Smooth muscle cell of trachea (primary cell): ENCODE measurements at places on chromosomes 7 and 10. TPM values are rescaled to one million over a fixed set of nuclear protein-coding genes. Genes with fewer than 3 reads are reported as not detected.

The BLNK gene
- total RNA-seq = 0.17 TPM in 1 of 2 replicates, not detected in the other

The NUP205 gene
- 34.9 and 61.7 TPM in 2 replicates for total RNA-seq

The MNX1 gene
- not detected in 2 replicates for total RNA-seq

The REPIN1 gene
- 43.1 and 59.9 TPM in 2 replicates for total RNA-seq

The ALOX5 gene
- total RNA-seq = not detected in 2 replicates

The PIP gene
- not detected in 2 replicates for total RNA-seq

The MRLN gene
- not detected in 2 replicates for total RNA-seq

The CYP26A1 gene
- not detected in 2 replicates for total RNA-seq

The C7orf33 gene
- not detected in 2 replicates for total RNA-seq

The HOXA3 gene
- total RNA-seq = 2.6 and 3.0 TPM in 2 replicates

The BLVRA gene
- 51.9 and 67.6 TPM in 2 replicates for total RNA-seq

The HOXA5 gene
- 10.8 and 16.7 TPM in 2 replicates for total RNA-seq

The MKX gene
- total RNA-seq = 0.83 TPM in 1 of 2 replicates, not detected in the other

The PRSS37 gene
- not detected in 2 replicates for total RNA-seq

The ZDHHC4 gene
- 59.9 and 77.7 TPM in 2 replicates for total RNA-seq
